Stimulated activated CD4-positive, alpha-beta T cell treated with anti-CD3 and anti-CD28 coated beads, Interleukin-2, amount 100 ng/mL, for 4 hours (primary cell): ENCODE measurements at places on chromosomes 2 and 18.

GRCh38 chr18:6997808-6998207 lies 119.8 kb downstream of the LAMA1 start:
- no peak for DNase-seq

DNA sequence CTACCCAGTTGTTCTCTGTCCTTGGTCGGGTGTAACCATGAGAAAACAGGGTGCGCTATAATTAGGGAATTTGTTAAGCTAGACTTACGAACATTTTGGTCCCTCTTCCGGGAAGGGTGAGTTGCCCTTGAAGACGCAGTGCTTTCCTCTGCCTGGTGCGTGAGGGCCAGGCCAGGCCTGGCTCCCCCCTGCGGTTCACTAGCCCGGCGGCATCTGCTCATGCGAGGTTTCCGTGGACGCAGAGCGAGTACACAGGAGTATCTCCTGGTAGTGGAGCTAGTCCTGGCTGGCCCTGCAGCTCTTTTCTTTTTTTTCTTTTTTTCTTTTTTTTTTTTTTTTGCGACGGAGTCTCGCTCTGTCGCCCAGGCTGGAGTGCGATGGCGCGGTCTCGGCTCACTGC lies 148.8 kb downstream of the PTGR3 start:
- DNase-seq: no peak

- no peak for DNase-seq
Measured at GRCh38 chr2:54864727-54865126, 141.3 kb downstream of the EML6 start.

GRCh38 chr2:67851016-67851415 lies 211.8 kb downstream of the C1D start:
- no peak for DNase-seq

GRCh38 chr2:37564356-37564755 lies 107.1 kb downstream of the CDC42EP3 start:
- DNase-seq: no peak

DNA sequence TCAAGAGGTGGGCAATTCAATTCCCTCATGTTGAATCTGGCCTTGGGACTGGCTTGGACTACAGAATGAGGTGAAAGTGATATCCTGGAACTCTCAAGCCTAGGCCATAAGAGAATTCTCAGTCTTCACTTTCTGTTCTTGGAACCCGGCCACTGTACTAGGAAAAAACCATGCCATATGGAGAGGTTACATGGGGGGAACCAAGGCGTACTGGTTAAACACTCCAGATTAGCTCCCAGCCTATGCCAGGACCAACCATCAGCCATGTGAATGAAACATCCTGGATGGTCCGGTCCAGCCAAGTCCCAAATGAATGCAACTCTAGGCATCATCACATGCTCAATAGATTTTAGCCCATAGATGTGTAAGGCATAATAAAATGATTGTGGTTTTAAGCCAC lies 56.4 kb downstream of the ZNF385B start:
- DNase-seq: no peak

GRCh38 chr18:73923866-73924265 lies 223.8 kb downstream of the FBXO15 start:
- DNase-seq: no peak

DNA sequence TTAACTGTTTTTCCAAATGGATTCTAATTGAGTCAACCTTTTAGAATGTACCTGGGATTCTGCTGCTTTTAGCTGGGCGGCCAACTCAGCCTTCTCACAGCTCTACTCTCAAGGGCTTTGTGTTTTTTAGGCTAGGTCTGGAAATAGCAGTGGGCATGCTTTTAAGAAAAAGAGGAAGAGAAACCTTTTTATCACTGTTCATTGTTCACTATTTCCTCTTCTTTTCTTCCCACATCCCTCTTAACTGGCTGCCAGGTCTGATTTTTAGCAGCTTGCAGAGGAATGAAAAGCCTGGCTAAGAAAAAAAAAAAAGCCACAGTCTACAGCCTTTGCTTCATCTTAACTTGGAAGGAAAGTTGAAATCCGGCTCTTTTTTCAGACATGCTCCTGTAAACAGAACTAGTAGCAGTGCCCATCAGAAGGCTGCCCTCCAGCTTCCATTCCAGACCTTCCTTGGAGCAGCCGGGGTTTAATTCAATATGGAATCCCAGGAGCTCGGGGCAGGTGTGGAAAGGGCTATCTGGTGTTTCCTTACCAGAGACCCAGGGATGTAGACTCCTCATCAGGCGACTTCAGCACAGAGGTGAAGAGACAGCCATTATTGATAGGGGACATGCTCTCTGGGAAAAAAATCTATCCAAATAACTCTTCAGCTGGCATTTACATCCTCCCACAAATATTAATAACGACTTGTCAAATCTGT lies 230.7 kb downstream of the MYO3B start:
- DNase-seq: no peak

GRCh38 chr2:106708209-106708608 lies 177.8 kb downstream of the ST6GAL2 start:
- no peak for DNase-seq
